ENCODE measurements at places on chromosomes 16 and 17.

DNA sequence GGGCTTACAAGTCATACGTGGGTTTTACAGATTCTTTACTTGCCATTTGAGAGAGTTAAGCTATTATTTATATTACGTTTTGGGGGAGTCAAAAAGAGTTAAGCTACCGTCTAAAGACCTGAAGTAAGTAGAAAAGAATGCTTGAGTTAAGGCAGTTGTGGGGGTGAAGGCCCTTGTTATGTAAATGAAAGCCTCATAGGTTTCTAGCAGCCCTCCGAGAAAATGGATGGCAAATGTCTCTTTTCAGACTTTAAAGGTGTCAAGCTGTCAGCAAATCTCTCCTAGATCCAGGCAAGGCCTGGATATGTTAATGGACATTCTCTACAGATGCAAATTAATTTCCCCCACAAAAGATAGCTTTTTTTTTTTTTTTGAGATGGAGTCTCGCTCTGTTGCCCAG lies 7.2 kb upstream of the EIF4A3 start:
- DNase-seq = no peak

- DNase-seq = no peak
Observed at GRCh38 chr17:80703142-80703478, 158.5 kb downstream of the RPTOR start.

DNA sequence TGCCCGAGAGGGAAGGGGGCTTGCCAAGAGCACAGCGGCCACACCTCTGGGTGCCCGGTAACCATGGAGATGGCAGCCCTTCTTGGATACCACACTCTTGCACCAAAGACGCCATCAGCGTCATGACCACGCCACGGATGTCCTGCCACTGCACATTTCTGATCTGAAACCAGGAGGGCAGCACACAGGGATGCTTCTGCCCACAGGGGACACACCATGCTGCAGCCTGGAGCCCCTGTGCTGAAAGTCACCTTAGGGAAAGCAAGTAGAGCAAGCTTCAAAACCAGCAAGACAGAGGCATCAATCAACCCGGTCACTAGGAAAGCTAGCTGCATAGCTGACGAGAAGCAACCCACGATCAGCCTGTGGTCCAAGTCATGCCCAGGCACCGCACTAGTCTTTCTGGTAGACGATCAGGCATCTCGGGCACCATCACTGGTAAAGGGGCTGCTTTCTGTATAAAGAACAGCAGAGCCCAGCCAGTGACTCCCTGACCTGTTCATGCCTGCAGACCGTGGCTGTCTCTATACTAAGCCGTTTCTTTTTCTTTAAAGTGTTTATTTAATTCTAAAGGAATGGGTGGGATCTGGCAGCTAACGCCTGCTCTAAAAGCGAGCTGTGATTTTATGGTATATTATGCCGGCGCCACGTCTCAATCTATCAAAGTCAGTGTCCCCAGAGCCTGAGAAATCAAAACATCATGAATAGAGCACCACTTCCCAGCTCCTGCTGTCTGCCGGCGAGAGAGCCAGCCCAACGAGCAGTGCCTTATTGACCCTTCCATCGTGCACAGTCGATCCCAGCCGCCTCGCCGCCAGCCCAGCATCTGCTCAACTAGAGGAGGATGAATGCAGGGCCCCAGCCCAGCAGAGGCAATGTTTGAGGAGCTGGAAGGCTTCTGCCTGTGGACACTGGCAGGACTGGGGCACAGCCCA lies 244.7 kb downstream of the RBFOX3 start:
- no peak for DNase-seq

DNA sequence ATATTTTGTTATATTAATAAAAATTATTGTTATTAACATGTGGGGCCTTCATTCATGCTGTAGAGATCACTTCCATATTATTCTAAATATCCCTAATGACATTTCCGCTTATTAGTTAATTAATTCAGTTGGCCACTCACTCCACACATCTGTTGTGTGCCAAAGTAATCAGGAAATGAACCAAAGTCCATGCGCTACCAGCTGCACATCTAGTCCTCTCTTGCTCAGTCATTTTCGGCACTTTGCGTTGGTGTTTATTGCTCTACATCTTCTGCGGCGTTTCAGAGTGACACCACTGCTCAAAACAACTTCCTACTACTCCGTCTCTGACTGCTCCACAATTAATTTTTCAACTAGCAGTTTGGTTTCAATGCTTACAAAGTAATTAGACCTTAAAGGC lies 101.4 kb upstream of the ZFHX3 start:
- peak; percentile 70 for DNase-seq

- DNase-seq = peak; percentile 52
Observed at GRCh38 chr17:64491034-64491860, 5.6 kb downstream of the POLG2 start.

- DNase-seq = no peak
Observed at GRCh38 chr16:77214411-77215138, 15.4 kb downstream of the SYCE1L start.

DNA sequence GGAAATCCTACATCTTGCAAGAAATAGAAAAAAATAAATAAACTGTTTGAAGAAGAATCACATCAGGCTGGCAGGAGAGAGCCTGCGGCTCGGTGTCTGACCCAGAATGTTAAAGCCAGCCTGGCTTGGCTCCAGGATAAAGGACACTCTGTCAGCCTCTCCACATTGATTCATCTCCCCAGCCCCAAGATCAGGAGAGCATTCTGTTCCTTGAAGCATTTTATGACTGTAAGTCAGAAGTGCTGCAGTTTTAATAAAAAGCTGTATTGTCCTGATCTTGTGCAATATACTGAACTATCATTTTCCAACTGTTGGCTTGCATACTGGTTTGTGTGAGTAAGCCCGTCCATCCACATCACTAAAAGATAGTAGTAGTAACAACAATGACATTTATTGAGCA lies 426.6 kb downstream of the HAPSTR1 start:
- no peak for DNase-seq

DNA sequence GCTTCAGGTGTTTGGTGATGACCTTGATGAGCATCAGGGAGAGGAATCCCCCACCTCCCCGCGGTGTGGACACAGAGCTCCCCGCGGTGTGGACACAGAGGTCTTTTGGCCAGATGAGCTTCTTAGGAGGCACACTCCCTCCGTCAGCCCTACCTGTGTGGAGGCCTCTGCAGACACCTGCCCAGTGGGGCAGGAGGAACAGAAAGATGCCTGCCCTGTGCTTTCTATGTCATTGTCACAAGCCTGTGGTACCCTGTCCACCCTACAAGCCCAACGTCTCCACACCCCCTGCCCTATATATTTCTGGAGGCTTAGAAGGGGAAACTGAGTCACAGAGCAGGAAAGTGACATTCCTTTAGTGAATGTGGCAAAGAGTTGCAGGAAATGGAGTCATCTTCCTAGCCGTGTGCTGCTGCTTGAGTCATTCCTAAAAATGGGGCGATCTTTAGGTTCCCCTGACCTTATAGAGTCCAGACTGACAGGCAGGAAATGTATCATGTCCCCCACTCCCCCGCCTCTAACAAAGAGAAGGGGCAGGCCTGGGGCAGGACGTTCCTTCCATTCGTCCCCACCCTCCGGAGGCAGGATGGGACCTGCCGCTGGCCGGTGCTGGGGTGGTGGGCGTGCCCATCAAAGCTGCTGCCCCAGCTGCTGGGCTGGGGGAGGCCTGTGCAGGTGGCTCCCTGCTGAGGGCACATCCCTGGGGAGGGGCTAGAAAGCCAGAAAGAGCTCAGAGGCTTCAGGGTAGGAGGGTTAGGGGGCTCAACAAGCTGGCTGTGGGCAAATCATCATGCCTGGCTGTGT lies 1.0 kb upstream of the C16orf74 start:
- no peak for DNase-seq

GRCh38 chr16:16100631-16101030 lies 122.7 kb downstream of the ABCC6 start:
- DNase-seq = no peak

DNA sequence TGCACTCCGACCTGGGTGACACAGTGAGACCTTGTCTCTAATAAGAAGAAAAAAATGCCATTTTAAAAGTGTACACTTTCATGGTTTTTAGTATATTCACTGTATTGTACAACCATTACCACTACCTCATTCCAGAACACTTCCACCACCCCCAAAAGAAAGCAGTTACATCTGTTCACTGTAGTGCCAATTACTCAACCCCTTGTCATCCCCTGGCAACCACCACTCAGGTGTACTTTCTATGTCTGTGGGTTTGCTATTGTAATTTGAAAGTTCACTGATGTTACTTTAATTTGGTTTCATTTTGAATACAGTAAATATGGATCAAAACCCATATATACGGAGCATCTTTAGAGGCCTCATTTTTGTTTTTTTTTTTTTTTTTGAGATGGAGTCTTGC lies 6.1 kb downstream of the ZG16 start:
- DNase-seq = no peak

DNA sequence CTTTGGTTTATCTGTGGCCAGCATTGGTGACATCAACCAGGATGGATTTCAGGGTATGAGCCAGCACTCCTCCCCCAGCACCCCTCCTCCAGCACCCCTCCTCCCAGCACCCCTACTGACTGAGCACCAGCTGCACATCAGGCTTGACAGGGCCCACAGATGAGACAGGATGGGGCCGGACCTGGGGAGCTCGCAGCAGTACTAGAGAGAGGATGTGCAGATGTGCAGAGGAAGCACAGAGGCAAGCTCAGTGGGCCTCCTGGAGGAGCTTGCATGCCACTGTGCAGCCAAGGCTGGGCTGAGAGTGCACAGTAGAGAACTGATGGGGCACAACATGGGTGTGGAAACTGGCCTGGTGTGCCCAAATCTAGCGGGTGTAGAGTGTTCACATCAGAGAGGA lies 16.2 kb downstream of the ITGA3 start:
- DNase-seq = no peak

DNA sequence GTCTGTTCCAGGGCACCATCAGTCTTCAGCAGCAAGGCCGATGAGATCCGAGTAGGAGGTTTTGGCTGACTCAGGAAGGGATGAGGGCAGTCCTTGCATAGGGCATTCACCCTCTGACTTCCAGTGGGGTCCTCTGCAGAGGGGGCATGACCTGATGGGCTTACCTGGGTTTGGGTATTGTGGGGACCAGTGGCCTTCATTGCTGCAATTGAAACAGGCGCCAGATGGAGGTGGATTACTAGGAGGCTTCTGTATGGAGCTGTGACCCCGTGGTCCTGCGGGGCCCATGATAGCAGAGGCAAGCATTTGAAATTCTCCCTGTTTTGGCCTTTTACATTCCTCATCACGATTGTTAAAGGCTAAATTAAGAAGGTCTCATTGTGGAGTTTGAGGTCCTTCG lies 2448.7 kb downstream of the TP53TG3F start:
- no peak for DNase-seq

GRCh38 chr16:51951668-51952298 lies 595.2 kb downstream of the TOX3 start:
- DNase-seq = no peak

DNA sequence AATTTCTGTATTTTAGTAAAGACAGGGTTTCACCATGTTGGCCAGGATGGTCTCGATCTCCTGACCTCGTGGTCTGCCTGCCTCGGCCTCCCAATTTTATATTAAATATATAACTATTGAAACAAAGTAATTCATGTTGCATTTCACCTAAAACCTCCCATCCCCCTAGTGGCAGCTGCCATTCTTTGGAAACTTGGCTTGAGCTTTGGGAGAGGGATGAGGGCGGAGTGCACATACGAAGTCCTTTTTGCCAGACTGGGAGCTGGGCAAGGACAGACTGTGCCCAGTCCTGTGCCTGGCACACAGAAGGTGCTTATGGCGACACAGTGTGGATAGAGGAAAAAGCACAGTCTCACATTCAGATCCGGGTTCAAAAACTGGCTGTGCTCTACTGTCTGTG lies 83.8 kb downstream of the NETO2 start:
- DNase-seq = no peak

DNA sequence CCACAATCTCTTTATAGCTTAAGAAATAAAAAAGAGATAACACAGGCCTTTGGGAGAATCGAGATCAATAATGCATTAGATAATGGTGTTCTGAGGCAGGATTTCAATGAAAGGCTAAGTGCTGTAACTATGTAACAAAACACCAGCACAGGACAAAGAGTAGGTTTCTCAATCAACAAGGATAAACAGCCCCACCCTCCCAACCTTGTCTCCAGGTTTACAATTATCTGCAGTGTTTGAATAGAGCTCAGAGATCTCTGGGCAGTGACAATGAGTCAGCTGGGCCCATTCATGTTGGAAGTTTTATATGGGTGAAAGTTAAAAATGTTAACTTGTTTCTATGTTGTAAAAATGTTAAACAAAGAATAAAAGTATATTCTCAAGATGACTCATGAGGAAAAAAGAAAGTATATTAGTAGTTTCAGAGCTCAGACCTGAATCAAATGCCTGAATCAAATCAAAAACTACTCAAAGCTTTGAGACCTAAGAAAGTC lies 17.0 kb upstream of the KRT20 start:
- peak; percentile 64 for DNase-seq

GRCh38 chr16:57651344-57652333 lies 16.5 kb upstream of the ADGRG3 start:
- no peak for DNase-seq

DNA sequence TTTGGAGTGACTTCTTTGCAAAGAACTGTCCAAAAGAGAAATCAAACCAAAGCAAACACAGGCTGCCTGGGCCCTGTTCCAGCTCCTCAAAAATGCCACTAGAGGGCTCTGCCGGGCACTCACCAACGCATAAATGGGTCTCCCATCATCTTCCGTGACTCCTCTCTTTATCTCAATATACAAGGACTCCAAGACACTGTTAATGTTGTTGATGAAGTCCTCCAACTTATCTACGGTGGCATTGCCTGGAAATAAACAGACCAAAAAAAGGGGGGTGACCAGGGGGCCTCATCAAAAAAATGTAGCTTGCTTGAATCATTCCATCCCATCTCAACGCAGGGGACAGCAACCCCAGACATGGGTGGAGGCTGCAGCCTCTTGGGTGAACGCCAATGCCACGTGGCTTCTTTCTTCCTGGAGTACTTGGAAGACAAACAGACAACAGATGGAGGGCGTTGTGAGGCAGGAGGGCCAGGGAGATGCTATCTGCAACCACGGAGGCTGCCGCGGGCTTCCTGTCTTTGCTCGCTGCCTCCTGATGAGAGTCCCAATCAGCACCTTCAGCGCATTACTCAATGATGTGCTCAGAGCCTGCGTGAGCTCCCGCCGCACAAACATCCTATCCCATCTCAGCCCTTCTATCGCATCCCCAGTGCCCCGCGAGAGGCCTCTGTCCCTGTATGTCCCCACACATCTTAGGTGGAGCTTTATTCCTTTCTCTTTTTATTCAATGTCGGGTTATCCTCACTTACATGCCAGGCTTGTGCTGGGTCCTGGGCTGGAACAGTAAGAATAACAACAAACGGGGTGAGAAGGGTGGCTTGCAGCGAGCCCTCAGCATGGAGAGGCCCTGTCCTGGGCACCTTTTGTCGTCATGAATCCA lies 32.0 kb downstream of the KDM8 start:
- DNase-seq = peak; percentile 93

Measured in NCI-H510A treated with DMSO at 0.1 percent for 48 hours (cell line).